ENCODE measurements at places on chromosomes 2 and 18.
A peak's percentile ranks its signal among the peaks of the same experiment; 100 is the strongest.

GRCh38 chr2:118319271-118319684, 231.0 kb downstream of the INSIG2 start:
- DNase-seq = no peak

GRCh38 chr2:98776136-98776535, 45.2 kb upstream of the MGAT4A start:
- no peak for DNase-seq

DNA sequence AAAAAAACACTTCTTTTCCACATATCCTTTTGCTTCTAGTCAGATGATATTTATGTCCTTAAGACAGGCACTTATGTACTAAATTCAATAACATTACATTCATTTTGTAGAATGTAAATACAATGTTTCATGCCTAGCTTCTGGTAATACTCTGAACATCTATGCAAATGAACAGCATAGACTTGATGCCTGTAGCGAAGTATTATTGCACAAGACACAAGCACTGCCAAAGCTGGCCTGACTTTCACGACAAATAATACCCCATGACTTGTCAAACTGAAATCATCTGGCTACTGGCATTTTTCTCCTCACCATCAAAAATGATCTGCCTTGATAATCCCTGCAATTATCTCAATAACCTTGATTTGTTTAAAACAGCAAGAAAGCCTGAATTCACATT, 101.3 kb downstream of the L3MBTL4 start:
- DNase-seq = no peak

DNA sequence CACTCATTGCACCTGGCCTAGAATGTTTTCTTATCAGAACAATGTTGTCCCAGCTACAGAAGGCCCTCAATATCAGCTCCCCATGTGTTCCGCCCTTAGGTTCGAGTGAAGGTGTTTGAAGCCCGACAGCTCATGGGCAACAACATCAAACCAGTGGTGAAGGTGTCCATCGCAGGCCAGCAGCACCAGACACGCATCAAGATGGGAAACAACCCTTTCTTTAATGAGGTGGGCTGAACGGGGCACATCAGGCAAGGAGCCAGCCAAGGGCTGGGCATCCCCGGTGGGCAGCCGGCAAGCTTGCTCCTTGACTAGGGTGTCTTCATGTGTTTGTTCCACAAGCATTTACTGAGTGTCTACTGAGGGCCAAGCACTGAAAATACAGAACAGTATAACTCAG, 9.2 kb downstream of the FER1L5 start:
- DNase-seq = no peak

DNA sequence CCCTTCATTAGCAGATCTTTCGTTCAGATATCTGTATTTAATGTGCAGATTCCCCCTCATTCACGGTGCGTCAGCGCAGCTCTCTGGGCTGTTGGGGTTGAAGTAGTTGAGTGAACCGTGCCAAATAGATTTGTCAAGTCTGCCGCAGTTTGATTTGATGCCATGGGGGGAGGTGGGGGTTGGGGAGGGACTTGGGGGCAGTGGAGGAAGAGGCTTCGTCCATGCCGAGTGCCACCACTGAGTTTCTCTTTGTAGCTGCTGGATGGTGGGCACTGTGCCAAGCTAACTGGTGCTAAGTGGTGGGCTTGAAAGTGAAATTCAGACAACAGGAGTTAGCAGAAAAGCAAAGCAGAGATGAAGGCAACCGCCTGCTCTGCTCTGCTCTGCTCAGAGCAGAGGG, 47.9 kb downstream of the NRP2 start:
- no peak for DNase-seq

DNA sequence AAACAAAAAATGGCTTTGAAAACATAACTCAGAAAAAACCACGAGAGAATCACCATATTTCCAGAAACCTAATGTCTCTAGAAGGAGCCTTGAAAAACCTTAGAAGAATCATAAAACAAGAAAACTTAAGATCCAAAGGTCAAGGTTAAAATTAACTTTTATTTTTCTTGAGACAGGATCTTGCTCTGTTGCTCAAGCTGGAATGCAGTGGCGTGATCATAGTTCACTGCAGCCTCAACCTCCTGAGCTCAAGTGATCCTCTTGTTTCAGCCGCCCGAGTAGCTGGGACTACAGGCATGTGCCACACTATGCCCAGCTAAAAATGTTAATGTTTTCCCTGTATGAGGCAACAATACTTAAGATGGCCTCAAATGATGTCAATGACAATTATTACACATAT, 254.2 kb upstream of the SESTD1 start:
- DNase-seq = no peak

DNA sequence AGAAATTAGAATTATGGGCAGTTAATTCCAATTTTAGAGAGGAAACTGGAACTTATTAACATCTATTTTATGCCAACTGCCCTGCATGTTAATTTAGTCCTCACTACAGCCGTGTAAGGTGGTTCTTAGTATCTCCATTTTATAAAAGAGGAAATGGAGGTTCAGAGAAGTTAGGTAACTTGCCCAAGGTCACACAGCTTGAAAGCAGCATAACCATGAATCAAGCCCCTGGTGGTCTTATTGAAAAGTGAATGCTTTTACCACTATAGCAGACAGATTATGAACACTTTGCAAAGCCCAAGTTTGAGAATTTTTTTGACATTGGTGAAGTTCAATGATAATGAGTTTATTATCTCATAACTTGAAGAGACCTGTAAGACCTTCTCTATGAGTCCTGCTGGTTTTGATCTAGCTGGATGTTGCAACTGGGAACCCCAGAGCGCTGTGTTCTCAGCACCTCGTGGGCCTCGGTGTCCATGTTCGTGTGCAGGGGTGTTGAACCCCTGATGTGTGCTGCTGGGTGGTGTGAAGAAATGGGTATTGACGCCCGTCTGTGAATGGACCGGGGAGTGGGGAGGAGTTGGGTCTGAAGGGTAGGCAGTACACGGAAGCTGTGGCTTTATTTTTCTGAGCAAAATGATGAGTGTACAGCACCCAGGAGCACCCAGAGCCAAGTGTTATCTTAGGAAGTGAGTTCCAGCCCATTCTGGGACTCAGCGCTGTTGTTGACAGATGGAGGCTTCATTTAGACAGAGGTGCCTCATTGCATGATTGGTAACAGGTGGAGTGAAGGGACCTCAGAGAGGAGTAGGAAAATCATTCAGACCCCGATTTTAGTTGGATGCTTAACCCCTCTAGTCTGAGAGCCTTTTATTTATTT, 9.7 kb downstream of the GREB1 start:
- DNase-seq = no peak

DNA sequence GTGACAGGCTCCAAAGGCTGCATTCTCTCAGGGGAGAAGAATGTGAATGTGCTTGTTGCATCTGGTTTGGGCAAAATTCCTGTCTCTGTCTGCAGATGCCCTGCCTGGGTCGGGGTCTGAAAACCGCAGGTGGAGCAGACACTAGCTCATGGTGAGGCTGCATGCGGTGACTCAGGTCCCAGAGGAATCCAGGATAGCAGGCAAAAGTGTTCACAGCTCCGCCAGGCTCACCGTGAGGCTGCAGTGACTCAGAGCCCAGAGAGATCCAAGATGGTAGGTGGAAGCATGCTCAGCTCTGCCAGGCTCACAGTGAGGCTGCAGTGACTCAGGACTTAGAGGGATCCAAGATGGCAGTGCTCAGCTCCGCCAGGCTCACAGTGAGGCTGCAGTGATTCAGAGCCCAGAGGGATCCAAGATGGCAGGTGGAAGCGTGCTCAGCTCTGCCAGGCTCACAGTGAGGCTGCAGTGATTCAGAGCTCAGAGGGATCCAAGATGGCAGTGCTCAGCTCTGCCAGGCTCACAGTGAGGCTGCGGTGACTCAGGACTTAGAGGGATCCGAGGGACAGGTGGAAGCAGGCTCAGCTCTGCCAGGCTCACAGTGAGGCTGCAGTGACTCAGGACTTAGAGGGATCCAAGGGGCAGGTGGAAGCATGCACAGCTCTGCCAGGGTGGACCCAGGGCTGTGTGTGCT, 200.5 kb downstream of the ACKR3 start:
- peak; percentile 100 for DNase-seq

GRCh38 chr2:557635-558301, 119.4 kb downstream of the TMEM18 start:
- DNase-seq = no peak

DNA sequence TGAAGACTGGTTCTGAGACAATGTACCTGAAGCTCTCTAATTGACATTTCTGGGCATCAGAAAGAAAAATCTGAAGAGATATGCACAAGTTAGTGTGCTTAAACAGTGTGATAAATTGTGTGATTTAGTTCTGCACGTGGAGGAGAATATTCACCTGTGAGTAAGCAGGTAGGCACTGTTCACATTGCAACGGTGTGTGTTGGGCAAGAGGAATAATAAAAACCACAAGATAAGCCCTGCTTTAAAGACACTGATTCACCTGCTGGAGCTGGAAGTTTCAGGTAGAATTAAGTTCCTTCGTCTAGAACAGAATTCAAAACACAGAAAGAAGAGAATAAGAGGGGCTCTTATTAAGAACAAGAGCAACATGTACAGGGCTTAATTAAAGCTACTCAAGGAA, 864.3 kb upstream of the SOX11 start:
- DNase-seq = no peak

DNA sequence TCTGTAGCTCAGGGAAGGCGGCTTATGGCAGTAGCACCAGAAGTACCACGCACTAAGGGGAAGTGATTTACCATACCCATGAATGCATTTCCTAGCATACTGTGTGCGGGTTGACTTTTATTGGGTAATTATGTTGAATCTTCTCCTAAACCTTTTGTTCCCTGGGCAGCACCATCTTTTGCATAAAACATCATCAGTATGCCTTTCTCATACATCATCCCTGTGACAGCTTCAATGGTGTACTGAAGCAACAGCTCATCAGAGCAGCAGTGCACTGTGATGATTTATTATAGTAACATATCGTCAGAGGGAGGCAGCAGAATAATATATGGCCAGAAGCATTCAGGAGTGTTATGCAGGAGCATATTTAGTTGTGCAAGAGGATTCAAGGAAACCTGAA, 204.9 kb downstream of the CDH7 start:
- DNase-seq = no peak

DNA sequence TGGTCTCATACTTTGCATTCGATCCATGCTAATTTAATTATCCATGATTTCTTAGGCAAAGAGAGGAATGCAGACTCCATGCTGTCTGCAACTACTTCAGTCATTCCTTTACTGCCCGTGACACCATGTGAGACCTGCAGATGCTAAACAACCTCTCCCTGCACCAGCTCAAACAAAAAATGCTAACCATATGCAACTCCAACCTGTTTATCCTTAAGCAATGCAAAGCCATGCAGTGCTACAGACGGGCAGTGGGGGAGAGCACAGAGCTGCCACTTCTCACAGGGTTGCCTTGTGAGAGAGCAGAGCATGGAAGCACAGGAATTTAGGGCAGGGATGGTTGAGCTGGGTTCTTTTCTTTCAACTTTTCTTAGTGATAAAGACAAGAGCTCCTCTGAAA, 74.9 kb upstream of the KLHL14 start:
- DNase-seq = no peak

GRCh38 chr18:7605705-7606104, 38.6 kb downstream of the PTPRM start:
- no peak for DNase-seq

Measured in fibroblast of lung (primary cell).